ENCODE measurements at places on chromosomes 12 and 14.

- H3K27me3 ChIP-seq = no peaks in the 10 kb centered on the region
- H3K27ac ChIP-seq = peak overlapping the region; percentile 96
- H3K36me3 ChIP-seq = no peaks in the 10 kb centered on the region
- peak overlapping the region; percentile 78 for H3K4me3 ChIP-seq
These were observed 863 bp downstream of the DENND5B start for GRCh38 chr12:31589904-31590641.

DNA sequence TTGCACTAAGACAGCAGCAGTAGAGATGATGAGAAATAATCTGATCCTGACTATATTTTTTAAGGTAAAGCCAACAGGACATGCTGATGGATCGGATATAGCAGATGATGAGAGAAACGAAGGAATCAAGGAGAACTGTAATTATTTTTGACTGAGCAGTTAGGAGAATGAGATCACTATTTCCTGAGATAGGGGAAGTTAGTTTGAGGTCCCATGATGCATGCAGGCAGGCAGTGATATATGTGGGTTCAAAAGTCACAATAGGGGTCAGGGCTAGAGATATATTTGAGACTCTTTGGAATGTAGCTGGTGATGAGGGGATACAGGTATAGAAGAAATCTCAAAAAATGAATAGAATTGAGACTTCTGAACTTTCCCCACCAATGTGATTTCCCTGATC is 107.6 kb downstream of the GTF2A1 start:
- no peak overlapping the region for H3K27ac ChIP-seq
- no peak for DNase-seq
- no peaks in the 10 kb centered on the region for H3K27me3 ChIP-seq
- H3K36me3 ChIP-seq = no peaks in the 10 kb centered on the region

- no peak overlapping the region for H3K27ac ChIP-seq
- no peaks in the 10 kb centered on the region for H3K27me3 ChIP-seq
- H3K4me3 ChIP-seq = no peak overlapping the region
- no peaks in the 10 kb centered on the region for H3K36me3 ChIP-seq
- no peaks in the 10 kb centered on the region for H3K4me1 ChIP-seq
- DNase-seq = no peak
These were observed 14.1 kb downstream of the PLCZ1 start for GRCh38 chr12:18723752-18724151.

- no peaks in the 10 kb centered on the region for H3K36me3 ChIP-seq
- H3K4me1 ChIP-seq = no peaks in the 10 kb centered on the region
- no peak overlapping the region for H3K4me3 ChIP-seq
These were observed 4.9 kb upstream of the SUSD6 start for GRCh38 chr14:69606258-69607184.

GRCh38 chr14:56423544-56423943 is 156.1 kb upstream of the TMEM260 start:
- no peaks in the 10 kb centered on the region for H3K36me3 ChIP-seq
- DNase-seq = no peak
- no peak overlapping the region for H3K4me3 ChIP-seq
- H3K27me3 ChIP-seq = no peaks in the 10 kb centered on the region
- H3K27ac ChIP-seq = no peak overlapping the region

- H3K27me3 ChIP-seq = no peaks in the 10 kb centered on the region
- peaks cover under 1% of the 10 kb centered on the region for H3K4me1 ChIP-seq
- no peaks in the 10 kb centered on the region for H3K36me3 ChIP-seq
- no peak overlapping the region for H3K4me3 ChIP-seq
These were observed 48.8 kb upstream of the GPR68 start for GRCh38 chr14:91293281-91293680.

DNA sequence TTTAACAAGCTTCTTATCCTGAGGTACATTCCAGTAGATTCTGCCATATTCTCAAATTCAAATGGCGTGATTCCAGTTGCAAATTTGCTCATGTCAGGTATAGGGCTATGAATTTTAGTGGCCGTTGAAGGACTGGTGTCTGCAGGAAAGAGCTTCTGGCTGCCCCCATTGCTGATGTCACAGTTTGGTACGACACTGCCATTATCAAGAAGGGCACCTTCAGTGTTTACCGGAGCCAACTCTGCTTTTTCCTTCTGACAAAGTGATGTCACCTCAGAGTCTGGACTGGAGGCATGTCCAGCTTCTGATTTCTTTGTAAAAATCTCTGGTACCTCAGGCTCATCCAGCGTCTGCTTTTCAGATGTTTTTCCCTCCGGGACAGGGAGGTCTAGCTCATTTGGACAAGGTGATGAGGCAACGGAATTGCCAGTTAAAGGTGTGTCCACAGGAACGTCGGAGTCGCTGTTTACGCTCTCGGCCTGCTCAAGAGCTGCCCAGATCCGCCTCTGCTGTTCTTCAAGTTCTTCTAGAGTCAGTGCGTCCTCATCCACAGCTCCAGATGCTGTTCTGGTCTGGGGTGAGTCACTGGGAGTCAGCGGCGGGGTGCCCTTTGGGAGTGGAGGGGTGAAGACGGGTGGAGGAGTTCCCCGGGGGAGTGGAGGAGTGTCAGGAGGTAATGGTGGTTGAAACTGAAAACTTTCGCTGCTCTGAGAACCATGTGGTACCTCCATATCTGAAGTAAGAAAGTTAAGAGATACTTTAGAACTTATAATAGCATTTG is 27.0 kb downstream of the ZCCHC8 start:
- H3K36me3 ChIP-seq = peaks cover 62% of the 10 kb centered on the region
- peaks cover 13% of the 10 kb centered on the region for H3K4me1 ChIP-seq
- no peak overlapping the region for H3K4me3 ChIP-seq
- H3K27me3 ChIP-seq = no peaks in the 10 kb centered on the region

GRCh38 chr14:79656496-79656895 is 554.8 kb downstream of the DIO2 start:
- H3K4me1 ChIP-seq = no peaks in the 10 kb centered on the region
- H3K4me3 ChIP-seq = no peak overlapping the region
- DNase-seq = no peak
- no peak overlapping the region for H3K27ac ChIP-seq
- H3K36me3 ChIP-seq = no peaks in the 10 kb centered on the region

- no peak overlapping the region for H3K4me3 ChIP-seq
- DNase-seq = no peak
- H3K4me1 ChIP-seq = no peaks in the 10 kb centered on the region
- H3K27ac ChIP-seq = no peak overlapping the region
These were observed 53.2 kb downstream of the DACT1 start for GRCh38 chr14:58690801-58691516.

DNA sequence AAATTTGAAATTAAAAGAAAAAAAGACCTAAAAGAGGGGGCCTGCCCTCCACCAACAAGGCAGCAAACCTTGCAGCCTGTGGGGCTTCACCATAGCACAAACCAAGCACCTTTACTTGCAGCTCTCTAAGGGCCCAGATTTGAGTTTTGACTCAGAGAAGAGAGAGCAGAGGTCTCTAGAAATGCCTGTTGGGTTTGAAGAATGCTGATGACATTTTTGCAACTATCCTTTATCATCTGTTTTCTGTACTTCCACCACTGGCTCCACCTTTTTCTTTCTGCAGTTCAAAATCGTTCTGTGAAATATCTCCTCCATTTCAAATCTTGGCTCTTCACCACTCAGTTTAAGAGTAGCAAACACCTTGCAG is 83.8 kb upstream of the HMGA2 start:
- DNase-seq = no peak
- no peak overlapping the region for H3K4me3 ChIP-seq
- no peaks in the 10 kb centered on the region for H3K36me3 ChIP-seq
- peaks cover 6% of the 10 kb centered on the region for H3K4me1 ChIP-seq
- H3K27ac ChIP-seq = no peak overlapping the region

DNA sequence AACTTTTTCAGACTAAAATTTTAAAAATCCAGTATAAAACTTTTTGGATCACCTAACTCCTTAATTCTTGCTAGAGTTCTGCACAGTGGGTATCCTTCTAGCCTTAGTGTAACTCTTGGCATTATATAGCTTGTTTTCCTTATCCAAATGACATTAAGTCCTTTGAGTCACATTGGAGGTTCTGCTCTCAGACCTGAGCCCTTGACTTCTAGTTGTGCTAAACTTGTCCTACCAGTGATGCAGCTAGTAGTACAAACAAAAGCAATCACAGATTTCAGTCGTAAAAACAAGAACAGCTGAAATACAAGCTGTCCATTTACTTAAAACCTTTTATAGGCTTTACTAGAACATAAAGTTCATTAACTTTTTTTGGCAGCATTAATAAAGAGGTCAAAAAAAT is 10.5 kb downstream of the ZBTB1 start:
- peaks cover 5% of the 10 kb centered on the region for H3K4me1 ChIP-seq
- H3K4me3 ChIP-seq = no peak overlapping the region
- no peaks in the 10 kb centered on the region for H3K36me3 ChIP-seq
- no peaks in the 10 kb centered on the region for H3K27me3 ChIP-seq
- no peak for DNase-seq
- H3K27ac ChIP-seq = no peak overlapping the region

- H3K27me3 ChIP-seq = no peaks in the 10 kb centered on the region
- no peaks in the 10 kb centered on the region for H3K36me3 ChIP-seq
- no peak within 1 kb of the TSS for H3K27ac ChIP-seq
- no peaks in the 10 kb centered on the region for H3K4me1 ChIP-seq
These were observed at the start of gene FGF6 for GRCh38 chr12:4445156-4446101. TSS of gene FGF6 (minus strand) at chr12:4445815. CDS start at chr12:4445570, 245 bp downstream.

GRCh38 chr12:124715121-124715990 is 147.9 kb upstream of the NCOR2 start:
- no peak for DNase-seq
- no peak overlapping the region for H3K27ac ChIP-seq
- peaks cover 8% of the 10 kb centered on the region for H3K4me1 ChIP-seq
- no peaks in the 10 kb centered on the region for H3K36me3 ChIP-seq

DNA sequence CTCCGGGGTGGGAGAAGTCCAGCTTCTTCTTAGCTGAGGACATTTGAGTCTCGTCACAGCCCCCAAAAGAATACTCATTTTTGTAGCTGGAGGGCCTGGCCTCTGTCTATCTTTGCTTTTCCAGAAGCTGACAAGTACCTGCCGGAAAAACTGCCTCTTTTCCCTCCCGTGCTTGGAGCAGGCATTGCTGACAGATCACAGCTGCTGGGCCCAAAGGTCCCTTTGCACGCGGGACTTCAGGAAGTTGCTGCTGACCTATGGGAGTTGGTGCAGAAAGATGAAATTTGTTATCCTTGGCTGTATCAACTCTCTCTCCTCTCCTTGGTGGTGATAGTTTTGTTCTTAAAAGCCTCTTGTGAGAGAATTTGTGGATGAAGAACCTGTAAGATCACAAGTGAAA is 92.8 kb downstream of the PAPOLA start:
- DNase-seq = no peak
- peaks cover 7% of the 10 kb centered on the region for H3K27me3 ChIP-seq
- H3K4me1 ChIP-seq = no peaks in the 10 kb centered on the region
- no peaks in the 10 kb centered on the region for H3K36me3 ChIP-seq
- H3K4me3 ChIP-seq = no peak overlapping the region
- no peak overlapping the region for H3K27ac ChIP-seq

DNA sequence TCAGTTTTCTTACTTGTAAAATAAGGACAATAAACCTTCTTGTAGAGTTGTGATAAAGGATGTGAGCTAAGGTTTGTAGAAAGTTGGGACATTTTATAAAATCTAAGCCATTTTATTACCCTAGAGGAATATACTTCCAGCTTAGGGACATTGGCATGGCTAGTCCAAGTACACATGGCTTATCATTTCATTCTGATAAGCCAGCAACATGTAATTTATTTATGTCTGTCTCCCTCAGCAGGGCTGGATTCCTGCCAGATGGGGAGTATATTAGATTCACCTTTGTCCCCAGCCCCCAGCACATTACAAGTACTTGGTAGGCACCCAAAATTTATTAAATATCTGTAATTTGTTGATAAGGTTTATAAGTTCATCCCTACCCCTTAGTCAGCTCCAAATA is 6.3 kb upstream of the ATG14 start:
- H3K4me3 ChIP-seq = no peak overlapping the region
- no peak for DNase-seq
- no peaks in the 10 kb centered on the region for H3K4me1 ChIP-seq
- no peaks in the 10 kb centered on the region for H3K27me3 ChIP-seq

DNA sequence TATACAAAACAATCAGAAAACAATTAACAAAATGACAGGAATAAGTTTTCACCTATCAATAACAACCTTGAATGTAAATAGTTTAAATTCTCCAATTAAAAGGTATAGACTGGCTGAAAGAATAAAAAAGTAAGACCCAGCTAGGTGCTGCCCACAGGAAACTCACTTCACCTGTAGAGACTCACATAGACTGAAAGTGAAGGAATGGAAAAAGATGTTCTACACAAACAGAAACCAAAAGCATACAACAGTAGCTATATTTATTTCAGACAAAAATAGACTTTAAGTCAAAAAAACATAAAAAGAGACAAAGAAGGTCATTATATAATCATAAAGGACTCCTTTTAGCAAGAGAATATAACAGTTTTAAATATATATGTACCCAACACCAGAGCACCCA is 152.4 kb upstream of the PWP1 start:
- H3K4me1 ChIP-seq = no peaks in the 10 kb centered on the region
- DNase-seq = no peak
- no peak overlapping the region for H3K4me3 ChIP-seq
- H3K27ac ChIP-seq = no peak overlapping the region

GRCh38 chr14:69392481-69392880 is 5.6 kb downstream of the ERH start:
- no peak overlapping the region for H3K4me3 ChIP-seq
- H3K36me3 ChIP-seq = peaks cover 66% of the 10 kb centered on the region
- DNase-seq = no peak
- peaks cover 3% of the 10 kb centered on the region for H3K4me1 ChIP-seq

DNA sequence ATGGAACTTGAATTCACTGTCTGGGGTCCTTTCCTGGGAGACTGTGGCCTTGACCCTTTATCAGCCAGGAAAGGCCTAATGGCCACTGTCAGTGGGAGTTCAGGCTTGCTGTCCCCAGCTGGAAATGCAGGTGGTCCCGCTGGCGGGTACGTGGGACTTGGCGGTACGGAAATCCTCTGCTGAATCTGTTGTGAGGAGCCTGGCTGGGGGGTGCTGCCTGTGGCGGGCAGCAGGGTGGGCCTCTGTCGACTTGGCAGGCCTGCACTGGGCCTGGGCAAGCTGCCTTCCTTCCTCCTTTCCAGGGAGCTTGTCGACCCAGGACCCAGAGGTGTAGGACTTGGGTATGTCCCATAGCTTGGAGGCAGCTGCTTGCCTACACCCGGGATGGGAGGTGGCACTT is 26.3 kb downstream of the ZFYVE21 start:
- peaks cover 10% of the 10 kb centered on the region for H3K36me3 ChIP-seq
- peaks cover 10% of the 10 kb centered on the region for H3K4me1 ChIP-seq
- H3K4me3 ChIP-seq = no peak overlapping the region
- no peak overlapping the region for H3K27ac ChIP-seq
- H3K27me3 ChIP-seq = no peaks in the 10 kb centered on the region
- DNase-seq = no peak

- no peaks in the 10 kb centered on the region for H3K36me3 ChIP-seq
- peak overlapping the region; percentile 70 for H3K27ac ChIP-seq
- H3K4me1 ChIP-seq = peaks cover 28% of the 10 kb centered on the region
- no peak for DNase-seq
- peak overlapping the region; percentile 27 for H3K4me3 ChIP-seq
- no peaks in the 10 kb centered on the region for H3K27me3 ChIP-seq
These were observed 6.1 kb downstream of the NT5DC3 start for GRCh38 chr12:103834942-103835341.

DNA sequence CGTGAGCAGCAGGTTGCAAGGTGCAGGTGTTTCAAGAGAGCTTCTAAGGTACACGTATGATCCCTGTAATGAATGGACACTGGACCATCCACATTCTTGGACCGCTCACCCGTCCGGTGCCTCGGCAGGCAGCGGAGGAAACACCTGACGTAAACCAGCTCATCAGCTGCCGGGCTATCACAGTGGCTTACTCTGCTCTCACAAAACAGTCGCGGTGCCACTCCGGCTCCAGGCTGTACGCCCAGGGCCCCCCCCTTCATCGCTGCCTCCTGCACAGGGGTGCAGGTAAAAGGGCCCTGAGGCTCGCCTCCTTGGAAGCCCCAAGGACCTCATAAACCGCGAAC is 436 bp downstream of the VPS33A start:
- peaks cover 28% of the 10 kb centered on the region for H3K36me3 ChIP-seq
- no peaks in the 10 kb centered on the region for H3K4me1 ChIP-seq
- H3K27me3 ChIP-seq = no peaks in the 10 kb centered on the region
